Mammary epithelial cell (primary cell): ENCODE measurements at places on chromosomes 12 and 14. TPM values are rescaled to one million over a fixed set of nuclear protein-coding genes. Genes with fewer than 3 reads are reported as not detected.

TAS2R42 gene
- not detected in 2 replicates for total RNA-seq

CMA1 gene
- not detected for total RNA-seq

SOCS4 gene
- total RNA-seq = 25.2 TPM

PTCSC3 gene
- not detected in 2 replicates for total RNA-seq

SERPINA3 gene
- 998 TPM for total RNA-seq

KLHL33 gene
- not detected in 2 replicates for total RNA-seq

TSHR gene
- not detected for total RNA-seq

ANKRD33 gene
- not detected in 2 replicates for total RNA-seq

IQSEC3 gene
- total RNA-seq = not detected in 2 replicates

PDZRN4 gene
- total RNA-seq = not detected

ABCC9 gene
- total RNA-seq = not detected in 2 replicates

COCH gene
- total RNA-seq = not detected in 2 replicates

MRPL51 gene
- 176 and 192 TPM in 2 replicates for total RNA-seq

CLECL1 gene
- not detected for total RNA-seq
